ENCODE measurements at places on chromosomes 13 and 19.

- H3K27me3 ChIP-seq = no peaks in the 10 kb centered on the region
- no peak overlapping the region for H3K4me3 ChIP-seq
- peaks cover 10% of the 10 kb centered on the region for H3K4me1 ChIP-seq
- no peak overlapping the region for H3K27ac ChIP-seq
Observed at GRCh38 chr13:73251626-73252265, 192.9 kb downstream of the KLF5 start.

GRCh38 chr13:44142540-44142867, 231.1 kb upstream of the SERP2 start:
- no peaks in the 10 kb centered on the region for H3K36me3 ChIP-seq
- peak overlapping the region; percentile 90 for H3K27ac ChIP-seq
- peak overlapping the region; percentile 68 for H3K4me3 ChIP-seq
- H3K27me3 ChIP-seq = no peaks in the 10 kb centered on the region
- peaks cover 18% of the 10 kb centered on the region for H3K4me1 ChIP-seq
- no peak for DNase-seq

- H3K27ac ChIP-seq = no peak overlapping the region
- H3K4me3 ChIP-seq = no peak overlapping the region
- H3K4me1 ChIP-seq = no peaks in the 10 kb centered on the region
- no peak for DNase-seq
- H3K36me3 ChIP-seq = no peaks in the 10 kb centered on the region
- H3K27me3 ChIP-seq = peaks cover 87% of the 10 kb centered on the region
Observed at GRCh38 chr19:10036601-10037071, 23.4 kb downstream of the RDH8 start.

DNA sequence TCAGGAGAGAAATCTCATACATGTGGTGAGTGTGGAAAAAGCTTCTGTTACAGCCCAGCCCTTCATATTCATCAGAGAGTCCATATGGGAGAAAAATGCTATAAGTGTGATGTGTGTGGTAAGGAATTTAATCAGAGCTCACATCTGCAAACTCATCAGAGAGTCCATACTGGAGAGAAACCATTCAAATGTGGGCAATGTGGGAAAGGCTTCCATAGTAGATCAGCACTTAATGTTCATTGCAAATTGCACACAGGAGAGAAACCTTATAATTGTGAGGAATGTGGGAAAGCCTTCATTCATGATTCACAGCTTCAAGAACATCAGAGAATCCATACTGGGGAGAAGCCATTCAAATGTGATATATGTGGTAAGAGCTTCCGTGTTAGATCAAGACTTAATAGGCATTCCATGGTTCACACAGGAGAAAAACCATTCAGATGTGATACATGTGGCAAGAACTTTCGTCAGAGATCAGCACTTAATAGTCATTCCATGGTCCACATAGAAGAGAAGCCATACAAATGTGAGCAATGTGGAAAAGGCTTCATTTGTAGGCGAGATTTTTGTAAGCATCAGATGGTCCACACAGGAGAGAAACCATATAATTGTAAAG, 15.2 kb downstream of the ZNF221 start:
- no peak overlapping the region for H3K4me3 ChIP-seq
- peaks cover 99% of the 10 kb centered on the region for H3K36me3 ChIP-seq
- no peak for DNase-seq

GRCh38 chr13:99553033-99553432, 51.8 kb downstream of the TM9SF2 start:
- no peak overlapping the region for H3K27ac ChIP-seq
- peaks cover 98% of the 10 kb centered on the region for H3K36me3 ChIP-seq
- H3K4me1 ChIP-seq = peaks cover 3% of the 10 kb centered on the region
- H3K27me3 ChIP-seq = no peaks in the 10 kb centered on the region
- no peak overlapping the region for H3K4me3 ChIP-seq

Measured in left ventricle myocardium inferior (tissue), 1 donor.